ENCODE measurements at places on chromosomes 7 and 10.
A peak's percentile ranks its signal among the peaks of the same experiment; 100 is the strongest.

DNA sequence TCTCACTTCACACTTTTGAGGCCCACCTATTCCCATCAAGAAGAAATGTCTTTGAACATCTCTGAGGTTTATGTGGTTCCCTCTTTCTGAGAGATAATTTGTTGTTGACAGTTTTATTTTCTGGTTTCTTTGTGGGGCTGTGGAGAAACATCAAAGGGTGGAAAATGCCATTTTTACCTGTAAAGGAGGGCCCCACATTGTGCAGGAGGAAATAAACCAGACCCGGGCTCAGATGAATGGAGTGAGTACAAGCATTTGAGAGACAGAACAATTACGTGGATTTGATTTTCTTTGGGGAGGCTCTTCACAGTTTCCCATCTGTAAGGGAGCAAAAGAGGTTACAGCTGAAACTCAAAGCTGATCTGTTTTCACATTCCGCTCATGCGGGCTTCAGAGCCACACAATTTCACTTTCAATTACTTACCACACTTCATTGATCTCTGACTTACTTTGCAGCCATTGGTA is 29.8 kb downstream of the ITPRIP start:
- no peak for DNase-seq
- no peaks in the 10 kb centered on the region for H3K27me3 ChIP-seq
- no peaks in the 10 kb centered on the region for H3K4me1 ChIP-seq

DNA sequence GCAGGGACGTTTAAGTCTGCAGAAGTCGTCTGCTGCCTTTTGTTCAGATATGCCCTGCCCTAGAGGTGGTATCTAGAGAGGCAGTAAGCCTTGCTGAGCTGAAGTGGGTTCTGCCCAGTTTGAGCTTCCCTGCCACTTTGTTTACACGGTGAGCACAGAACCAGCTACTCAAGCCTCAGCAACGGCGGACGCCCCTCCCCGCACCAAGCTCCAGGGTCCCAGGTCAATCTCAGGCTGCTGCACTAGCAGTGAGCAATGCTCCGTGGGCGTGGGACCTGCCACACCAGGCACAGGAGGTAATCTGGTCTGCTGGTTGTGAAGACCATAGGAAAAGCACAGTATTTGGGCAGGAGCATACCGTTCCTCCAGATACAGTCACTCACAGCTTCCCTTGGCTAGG is 148.1 kb upstream of the LAMB4 start:
- no peak overlapping the region for H3K4me3 ChIP-seq
- no peaks in the 10 kb centered on the region for H3K27me3 ChIP-seq
- no peaks in the 10 kb centered on the region for H3K36me3 ChIP-seq
- no peak overlapping the region for H3K27ac ChIP-seq
- H3K4me1 ChIP-seq, result no peaks in the 10 kb centered on the region
- DNase-seq, result no peak

- no peaks in the 10 kb centered on the region for H3K36me3 ChIP-seq
- H3K4me3 ChIP-seq, result no peak overlapping the region
- H3K27ac ChIP-seq, result no peak overlapping the region
- peaks cover 3% of the 10 kb centered on the region for H3K4me1 ChIP-seq
Observed at GRCh38 chr7:22700559-22701002, 26.4 kb upstream of the IL6 start.

- peaks cover 10% of the 10 kb centered on the region for H3K4me1 ChIP-seq
- no peaks in the 10 kb centered on the region for H3K36me3 ChIP-seq
- H3K4me3 ChIP-seq, result no peak overlapping the region
- peak overlapping the region; percentile 75 for H3K27ac ChIP-seq
- H3K27me3 ChIP-seq, result no peaks in the 10 kb centered on the region
- DNase-seq, result no peak
Observed at GRCh38 chr7:137454246-137454724, 110.8 kb upstream of the PTN start.

DNA sequence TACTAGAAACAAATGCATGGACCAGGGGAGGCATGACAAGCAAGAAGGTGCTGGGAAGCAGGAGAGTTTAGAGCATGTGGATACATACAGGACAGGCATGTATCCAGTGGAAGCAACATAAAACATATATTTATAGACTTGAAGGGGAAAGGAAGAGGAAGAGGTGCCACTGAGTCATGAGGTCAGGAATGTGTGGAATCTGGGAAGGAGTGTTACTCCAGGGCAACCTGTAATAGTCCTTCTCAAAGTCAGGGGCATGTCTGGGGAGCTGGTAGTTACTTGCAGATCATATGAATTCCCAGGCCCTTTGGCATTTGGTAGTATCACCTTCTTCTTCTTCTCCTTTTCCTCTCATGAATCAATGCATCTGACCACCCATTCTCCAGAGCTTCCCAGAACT is 246.6 kb downstream of the XPNPEP1 start:
- no peak for DNase-seq
- peaks cover 4% of the 10 kb centered on the region for H3K4me1 ChIP-seq
- no peaks in the 10 kb centered on the region for H3K36me3 ChIP-seq
- no peak overlapping the region for H3K4me3 ChIP-seq
- no peaks in the 10 kb centered on the region for H3K27me3 ChIP-seq
- H3K27ac ChIP-seq, result no peak overlapping the region

GRCh38 chr7:139752604-139753003 is 25.2 kb downstream of the HIPK2 start:
- H3K27me3 ChIP-seq, result no peaks in the 10 kb centered on the region
- H3K4me3 ChIP-seq, result no peak overlapping the region
- DNase-seq, result no peak
- H3K36me3 ChIP-seq, result no peaks in the 10 kb centered on the region
- no peak overlapping the region for H3K27ac ChIP-seq

DNA sequence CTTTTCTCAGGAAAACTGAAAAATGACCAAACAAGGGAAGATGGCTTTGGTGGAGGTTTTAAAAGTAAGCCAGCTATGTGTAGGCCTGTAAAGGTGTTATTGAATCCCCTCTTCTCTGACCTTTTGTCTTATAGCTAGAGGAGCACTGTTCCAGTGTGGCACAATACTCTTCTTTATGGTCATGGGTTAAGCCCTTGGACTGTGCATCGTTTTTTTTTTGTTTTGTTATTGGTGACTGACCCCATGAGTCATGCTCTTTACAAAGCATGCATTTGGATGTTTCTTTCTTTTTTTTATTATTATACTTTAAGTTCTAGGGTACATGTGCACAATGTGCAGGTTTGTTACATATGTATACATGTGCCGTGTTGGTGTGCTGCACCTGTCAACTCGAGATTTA is 19.6 kb upstream of the FAM25A start:
- no peak overlapping the region for H3K27ac ChIP-seq
- no peak overlapping the region for H3K4me3 ChIP-seq
- no peaks in the 10 kb centered on the region for H3K36me3 ChIP-seq
- no peak for DNase-seq
- H3K27me3 ChIP-seq, result no peaks in the 10 kb centered on the region

DNA sequence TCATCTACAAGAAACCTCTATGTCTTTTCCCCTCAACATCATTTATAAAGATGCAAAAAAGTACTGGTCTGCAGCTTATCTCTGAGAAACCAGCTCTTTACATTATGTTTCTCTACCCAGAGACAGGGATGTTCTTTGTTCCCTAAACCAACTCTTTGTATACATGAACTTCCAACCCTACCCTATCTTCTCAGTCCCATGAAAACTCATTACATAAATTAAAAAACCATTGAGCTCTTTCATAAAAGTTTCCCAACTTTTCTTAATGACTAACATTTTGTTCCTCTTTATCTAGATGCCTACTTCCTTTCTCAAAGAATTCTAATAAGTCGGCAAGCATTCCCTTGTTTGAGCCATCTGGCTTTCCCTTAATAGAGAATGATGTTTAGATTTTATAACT is 192.8 kb upstream of the AGK start:
- H3K36me3 ChIP-seq, result no peaks in the 10 kb centered on the region
- no peaks in the 10 kb centered on the region for H3K27me3 ChIP-seq
- no peaks in the 10 kb centered on the region for H3K4me1 ChIP-seq

DNA sequence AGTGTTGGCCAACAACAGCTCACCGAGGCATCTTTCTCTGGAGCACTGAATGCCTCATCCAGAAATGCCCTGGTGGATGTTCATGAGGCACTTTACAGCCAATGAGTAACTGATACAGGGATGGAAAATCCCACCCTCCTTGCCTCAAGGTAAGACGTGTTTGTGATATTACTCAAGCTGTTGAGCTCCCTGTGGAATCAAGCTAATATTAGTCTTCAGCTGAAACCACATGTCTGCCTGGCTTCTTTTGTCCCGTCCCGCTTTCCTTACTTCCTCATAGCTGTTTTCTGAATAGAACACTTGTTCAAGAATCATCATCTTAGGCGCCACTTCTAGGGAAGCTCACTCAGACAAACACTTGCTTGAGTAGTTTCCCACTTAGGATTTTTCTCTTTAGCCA is 422.4 kb downstream of the INHBA start:
- H3K27ac ChIP-seq, result no peak overlapping the region
- DNase-seq, result no peak
- no peaks in the 10 kb centered on the region for H3K4me1 ChIP-seq

GRCh38 chr7:26409661-26410547 is 118.2 kb downstream of the SNX10 start:
- no peaks in the 10 kb centered on the region for H3K27me3 ChIP-seq

DNA sequence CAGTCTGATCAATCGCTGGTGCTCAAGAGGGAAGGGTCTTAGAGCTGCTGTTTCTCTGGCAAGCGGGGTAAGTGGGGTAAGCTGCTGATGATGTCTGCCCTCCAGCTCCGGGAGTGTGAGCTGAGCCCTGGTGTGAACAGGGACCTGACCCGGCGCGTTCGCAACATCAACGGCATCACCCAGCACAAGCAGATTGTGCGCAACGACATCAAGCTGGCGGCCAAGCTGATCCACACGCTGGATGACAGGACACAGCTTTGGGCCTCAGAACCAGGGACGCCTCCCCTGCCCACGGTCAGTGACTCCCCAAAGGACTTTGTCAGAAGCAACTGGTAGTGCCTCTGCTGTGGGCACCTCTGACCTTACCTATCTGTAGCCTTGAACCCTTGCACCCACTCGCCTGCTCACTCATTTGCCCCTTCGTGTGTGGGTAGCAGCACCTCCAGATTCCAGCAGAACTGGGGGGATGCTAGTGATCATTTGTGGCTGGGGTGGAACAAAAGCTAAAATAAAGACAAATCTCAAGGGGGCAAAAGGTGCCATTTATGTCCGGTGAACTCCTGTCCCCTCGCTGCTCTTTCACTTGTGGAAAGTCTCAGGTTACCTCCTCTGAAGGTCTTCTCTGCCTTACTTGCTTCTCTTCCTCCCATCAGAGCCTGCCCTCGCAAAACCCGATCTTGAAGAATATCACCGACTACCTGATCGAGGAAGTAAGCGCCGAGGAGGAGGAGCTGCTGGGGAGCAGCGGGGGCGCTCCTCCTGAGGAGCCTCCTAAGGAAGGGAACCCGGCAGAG is 3.2 kb downstream of the UFSP1 start:
- DNase-seq, result no peak
- H3K27ac ChIP-seq, result no peak overlapping the region
- H3K36me3 ChIP-seq, result peaks cover 56% of the 10 kb centered on the region
- H3K4me3 ChIP-seq, result no peak overlapping the region

DNA sequence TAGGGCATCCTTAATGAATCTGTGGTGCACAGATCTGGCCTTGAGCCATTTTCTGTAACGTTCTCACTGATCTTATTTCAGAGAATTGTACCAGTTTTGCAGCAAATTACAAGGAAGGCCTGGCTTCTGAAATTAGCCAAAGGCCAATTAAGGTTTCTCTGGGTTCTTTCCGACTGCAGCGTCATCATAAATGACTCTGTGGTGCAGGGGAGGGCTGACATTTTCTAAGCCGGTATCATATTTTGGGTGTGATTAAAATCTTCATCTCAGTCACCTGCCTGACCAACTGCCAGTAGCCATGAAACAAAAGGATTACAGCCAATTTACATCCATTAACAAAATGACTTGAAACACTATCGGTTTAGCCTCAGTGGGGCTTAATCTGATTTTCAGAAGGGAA is 363.7 kb downstream of the ADRA2A start:
- H3K4me3 ChIP-seq, result no peak overlapping the region
- DNase-seq, result no peak
- no peaks in the 10 kb centered on the region for H3K4me1 ChIP-seq
- H3K36me3 ChIP-seq, result no peaks in the 10 kb centered on the region
- H3K27me3 ChIP-seq, result no peaks in the 10 kb centered on the region

DNA sequence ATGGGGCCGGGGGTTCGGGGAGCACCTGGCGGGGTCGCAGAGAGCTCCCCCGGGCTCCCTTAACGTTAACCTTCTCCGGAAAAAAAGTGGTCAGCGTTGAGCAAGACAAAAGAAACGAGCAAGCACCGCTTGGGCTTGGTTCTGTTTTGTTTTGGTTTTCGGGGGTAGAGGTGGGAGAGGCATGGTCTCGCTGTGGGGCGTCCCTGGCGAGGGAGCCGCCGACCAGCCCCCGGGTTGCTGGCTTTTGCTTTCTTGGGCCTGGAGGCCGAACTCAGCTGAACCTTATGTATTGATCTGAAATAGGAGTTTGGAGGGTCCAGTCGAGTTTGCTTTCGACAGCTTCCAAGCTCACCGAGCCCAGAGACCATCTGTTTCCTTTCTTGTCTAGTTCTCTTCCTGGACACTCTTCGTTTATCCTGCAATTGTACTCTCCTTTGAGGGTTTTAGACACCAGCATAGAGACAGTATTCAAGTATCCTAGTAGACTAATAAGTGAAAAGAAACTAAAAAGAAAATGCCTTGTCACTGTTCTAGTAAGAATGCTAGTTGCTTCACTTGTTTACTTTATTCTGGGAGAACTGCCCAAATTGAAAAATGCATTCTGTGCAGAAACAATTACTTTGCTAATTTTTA is 980 bp downstream of the FHIP2A start:
- H3K36me3 ChIP-seq, result no peaks in the 10 kb centered on the region
- peaks cover 16% of the 10 kb centered on the region for H3K4me1 ChIP-seq
- no peaks in the 10 kb centered on the region for H3K27me3 ChIP-seq
- H3K4me3 ChIP-seq, result peak overlapping the region; percentile 97

- no peaks in the 10 kb centered on the region for H3K36me3 ChIP-seq
- DNase-seq, result no peak
- H3K4me1 ChIP-seq, result no peaks in the 10 kb centered on the region
- H3K27me3 ChIP-seq, result no peaks in the 10 kb centered on the region
- H3K4me3 ChIP-seq, result no peak overlapping the region
Observed at GRCh38 chr10:43623351-43623750, 17.1 kb downstream of the ZNF485 start.

- H3K4me1 ChIP-seq, result no peaks in the 10 kb centered on the region
- H3K27ac ChIP-seq, result no peak overlapping the region
- H3K36me3 ChIP-seq, result no peaks in the 10 kb centered on the region
- no peak for DNase-seq
Observed at GRCh38 chr10:9554321-9554720, 1463.4 kb upstream of the CELF2 start.

- no peak overlapping the region for H3K27ac ChIP-seq
- H3K27me3 ChIP-seq, result no peaks in the 10 kb centered on the region
- DNase-seq, result no peak
- peaks cover 9% of the 10 kb centered on the region for H3K36me3 ChIP-seq
- H3K4me1 ChIP-seq, result no peaks in the 10 kb centered on the region
Observed at GRCh38 chr7:133822001-133822641, 305.0 kb upstream of the LRGUK start.

DNA sequence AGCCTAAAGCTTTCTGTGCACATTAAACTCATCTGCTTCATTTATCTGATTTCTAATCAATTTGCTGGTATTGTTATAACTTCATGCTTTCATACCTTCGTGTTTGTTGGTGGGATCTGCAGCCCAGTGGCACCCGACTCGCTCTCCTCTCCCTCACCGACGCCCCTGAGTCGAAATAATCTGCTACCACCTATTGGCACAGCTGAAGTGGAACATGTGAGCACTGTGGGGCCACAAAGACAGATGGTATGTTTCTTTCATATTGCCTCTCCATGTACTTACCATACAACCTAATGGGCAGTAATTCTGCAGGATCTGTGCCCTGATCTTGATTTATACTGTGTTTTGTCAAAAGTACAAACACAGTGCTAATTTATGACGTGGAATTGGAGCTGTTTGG is 12.4 kb downstream of the DNAJC9 start:
- no peak for DNase-seq
- no peak overlapping the region for H3K4me3 ChIP-seq
- H3K27ac ChIP-seq, result no peak overlapping the region
- H3K4me1 ChIP-seq, result no peaks in the 10 kb centered on the region

Data from transverse colon (tissue), 4 donors.